ENCODE measurements at places on chromosomes 16 and 17.

DNA sequence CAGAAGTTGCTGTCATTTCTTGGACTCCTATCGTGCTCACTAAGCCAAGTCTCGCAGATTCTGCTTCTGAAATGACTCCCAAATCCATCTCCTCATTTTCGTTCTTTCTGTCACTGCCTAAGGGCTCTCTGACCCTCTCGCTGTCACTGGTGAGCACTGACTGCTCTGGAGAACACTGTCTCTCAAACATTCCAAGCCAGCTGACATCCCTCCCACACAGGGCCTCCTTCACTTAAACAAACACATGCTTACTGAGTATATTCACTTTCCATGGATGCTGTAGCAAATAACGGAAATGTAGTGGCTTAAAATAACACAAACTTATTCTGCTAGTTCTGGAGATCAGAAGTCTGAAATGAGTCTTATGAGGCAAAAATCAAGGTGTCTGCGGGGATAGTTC is 18.8 kb downstream of the CACNG1 start:
- no peak for DNase-seq

- no peak for DNase-seq
Observed at GRCh38 chr16:90046971-90047713, 27.9 kb upstream of the DBNDD1 start.

DNA sequence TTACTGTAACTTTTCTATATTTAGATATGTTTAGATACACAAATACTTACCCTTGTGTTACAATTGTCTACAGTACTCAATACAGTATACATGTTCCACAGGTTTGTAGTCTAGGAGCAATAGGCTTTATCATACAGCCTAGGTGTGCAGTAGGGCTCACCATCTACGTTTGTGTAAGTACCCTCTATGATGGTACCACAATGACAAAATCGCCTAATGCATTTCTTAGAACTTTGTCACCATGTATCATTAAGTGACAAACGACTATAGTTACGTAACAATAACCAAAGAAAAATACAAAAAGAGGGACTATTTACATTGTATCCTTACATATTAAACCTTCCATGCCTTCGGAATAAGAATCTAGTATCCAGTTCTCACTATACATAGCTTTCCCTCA is 8.0 kb downstream of the STAT5B start:
- DNase-seq, result no peak

DNA sequence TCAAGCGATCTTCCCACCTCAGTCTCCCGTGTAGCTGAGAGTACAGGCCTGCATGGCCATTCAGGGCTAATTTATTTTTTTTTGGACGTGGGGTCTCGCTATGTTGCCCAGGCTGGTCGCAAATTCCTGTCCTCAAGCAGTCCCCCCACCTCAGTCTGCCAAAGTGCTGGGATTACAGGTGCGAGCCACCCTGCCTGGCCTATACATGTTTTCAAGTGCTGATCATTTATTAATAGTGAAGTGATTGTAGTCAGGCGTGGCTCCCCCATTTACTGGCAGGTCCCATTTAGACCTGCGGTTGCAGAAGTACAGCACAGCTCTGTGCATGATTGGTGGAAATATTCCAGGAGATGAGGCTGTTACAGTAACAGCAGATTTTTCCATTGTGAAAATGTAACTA is 8.4 kb downstream of the FOXK2 start:
- no peak for DNase-seq

DNA sequence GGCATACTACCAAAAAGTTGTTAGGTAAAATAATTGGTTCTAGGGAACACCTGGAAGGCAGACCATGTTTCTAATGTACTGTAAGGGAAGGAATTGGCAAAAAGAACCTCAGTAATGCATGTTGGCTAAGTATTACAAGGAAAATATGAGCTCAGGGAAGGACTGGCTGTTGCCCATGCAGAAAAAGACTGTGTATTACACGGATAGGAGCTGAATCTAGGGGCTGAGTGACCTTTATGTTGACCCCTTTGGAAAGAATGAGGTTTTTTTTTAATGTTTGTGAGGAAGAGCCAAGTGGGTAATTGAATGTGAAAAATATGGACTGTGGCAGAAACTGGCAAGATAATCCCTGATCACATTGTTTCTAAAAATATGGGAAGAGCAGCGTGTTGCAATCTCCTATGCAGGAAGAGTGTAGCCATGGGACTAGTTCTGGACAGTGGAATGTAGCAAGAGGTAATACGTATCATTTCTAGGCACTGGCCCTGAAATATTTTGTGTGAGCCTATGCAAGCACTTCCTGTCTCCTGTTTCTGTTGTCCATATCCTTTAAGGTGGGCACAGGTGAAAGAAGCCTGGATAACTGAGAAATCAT is 95.1 kb upstream of the CNTNAP4 start:
- DNase-seq, result no peak

GRCh38 chr16:87169509-87169995 is 147.6 kb downstream of the C16orf95 start:
- DNase-seq, result no peak

DNA sequence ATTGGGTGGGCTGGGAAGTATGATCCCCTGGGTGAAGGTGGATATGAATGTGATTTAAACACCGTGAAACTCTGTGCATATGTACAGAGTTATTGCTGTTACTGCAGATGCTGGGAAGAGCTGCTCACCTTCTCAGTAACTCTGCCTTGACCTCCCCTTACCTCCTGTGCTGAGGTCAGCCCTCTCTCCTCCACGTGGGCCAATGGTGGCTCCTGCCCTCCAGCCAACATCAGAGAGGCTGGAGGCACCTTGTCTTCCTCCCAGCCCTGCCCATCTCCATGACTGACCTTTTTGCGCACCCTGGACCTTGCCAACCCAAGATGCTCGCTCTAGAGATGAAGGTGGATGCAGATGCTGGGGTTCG is 387 bp upstream of the ASB16 start:
- no peak for DNase-seq

DNA sequence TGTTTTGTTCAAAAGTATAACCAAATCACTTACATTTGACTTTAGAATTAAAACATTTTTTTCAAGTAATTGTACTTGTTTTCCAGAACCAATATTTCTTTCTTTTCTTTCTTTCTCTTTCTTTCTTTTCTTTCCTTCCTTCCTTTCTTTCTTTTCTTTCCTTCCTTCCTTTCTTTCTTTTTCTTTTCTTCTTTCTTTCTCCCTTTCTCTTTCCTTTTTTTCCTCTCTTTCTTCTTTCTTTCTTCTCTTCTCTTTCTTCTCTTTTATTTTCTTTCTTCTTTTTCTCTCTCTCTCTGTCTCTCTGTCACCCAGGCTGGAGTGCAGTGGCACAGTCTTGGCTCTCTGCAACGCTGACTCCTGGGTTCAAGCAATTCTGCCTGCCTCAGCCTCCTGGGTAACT is 26.4 kb upstream of the PSMC5 start:
- no peak for DNase-seq

GRCh38 chr17:59601130-59601529 is 18.6 kb upstream of the CLTC start:
- DNase-seq, result no peak

GRCh38 chr17:67069603-67070136 is 25.3 kb downstream of the CACNG1 start:
- no peak for DNase-seq

- no peak for DNase-seq
Observed at GRCh38 chr16:2597560-2597902, 59.7 kb downstream of the PDPK1 start.

DNA sequence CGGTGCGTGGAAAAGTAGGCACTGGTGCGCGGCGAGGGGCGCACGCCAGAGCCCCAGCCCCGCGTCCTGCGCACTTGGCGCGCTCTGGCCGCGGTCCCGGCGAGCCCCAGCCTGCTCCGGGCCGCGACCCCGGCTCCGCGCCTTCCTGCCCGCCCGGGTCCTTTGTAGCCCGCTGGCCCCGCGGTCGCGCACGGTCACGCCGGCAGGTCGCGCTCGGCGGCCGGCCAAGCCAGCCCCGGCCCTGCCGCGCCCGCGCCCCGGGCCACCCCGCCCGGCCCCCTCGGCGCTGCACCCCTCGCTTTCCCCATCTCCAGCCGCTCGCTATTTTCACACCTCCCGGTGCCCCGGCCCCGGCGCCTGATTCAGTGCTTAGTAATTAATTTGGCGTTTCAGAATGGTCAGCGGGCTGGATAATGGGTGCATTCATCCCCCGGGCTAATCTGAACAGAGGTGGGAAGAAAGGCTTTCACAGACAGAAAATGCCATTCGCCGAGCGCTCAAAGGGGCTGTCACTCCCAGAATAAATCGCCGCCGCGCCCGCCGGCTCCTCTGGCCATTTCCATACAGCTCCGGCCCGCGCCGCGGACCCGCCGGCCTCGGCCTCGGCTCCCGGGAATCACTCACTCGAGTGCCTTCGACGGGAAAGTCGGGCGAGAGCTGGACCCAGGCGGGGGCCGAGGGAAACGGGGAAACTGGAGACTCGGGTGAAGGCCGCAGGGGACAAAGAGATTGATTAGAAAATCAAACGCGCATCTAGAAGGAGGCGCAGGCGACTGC is 17.8 kb upstream of the NTN1 start:
- DNase-seq, result no peak

Data from CD4-positive, CD25-positive, alpha-beta regulatory T cell (primary cell).